ENCODE measurements at places on chromosomes 7 and 10.

DNA sequence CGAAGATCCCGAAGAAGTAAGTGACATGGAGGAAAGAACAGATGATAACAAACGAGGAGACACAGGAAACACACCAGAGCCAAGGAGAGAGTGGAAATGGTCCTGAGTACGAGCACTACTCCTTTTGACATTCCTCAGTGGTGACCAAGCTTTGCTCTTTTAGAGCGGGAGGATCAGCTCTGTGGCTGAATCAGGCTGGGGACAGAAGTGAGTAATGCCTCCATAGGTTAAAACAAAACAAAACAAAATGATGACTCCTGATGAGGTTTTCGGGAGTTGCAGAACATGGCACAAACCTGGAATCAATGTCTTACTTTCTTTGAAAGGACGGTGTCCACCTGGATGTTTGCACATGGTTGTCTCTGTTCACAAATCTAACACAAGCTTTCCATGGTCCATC lies 30.3 kb upstream of the TCF7L2 start:
- no peak for DNase-seq

- no peak for DNase-seq
These were observed 37.4 kb downstream of the TSPAN14 start for GRCh38 chr10:80491251-80492102.

DNA sequence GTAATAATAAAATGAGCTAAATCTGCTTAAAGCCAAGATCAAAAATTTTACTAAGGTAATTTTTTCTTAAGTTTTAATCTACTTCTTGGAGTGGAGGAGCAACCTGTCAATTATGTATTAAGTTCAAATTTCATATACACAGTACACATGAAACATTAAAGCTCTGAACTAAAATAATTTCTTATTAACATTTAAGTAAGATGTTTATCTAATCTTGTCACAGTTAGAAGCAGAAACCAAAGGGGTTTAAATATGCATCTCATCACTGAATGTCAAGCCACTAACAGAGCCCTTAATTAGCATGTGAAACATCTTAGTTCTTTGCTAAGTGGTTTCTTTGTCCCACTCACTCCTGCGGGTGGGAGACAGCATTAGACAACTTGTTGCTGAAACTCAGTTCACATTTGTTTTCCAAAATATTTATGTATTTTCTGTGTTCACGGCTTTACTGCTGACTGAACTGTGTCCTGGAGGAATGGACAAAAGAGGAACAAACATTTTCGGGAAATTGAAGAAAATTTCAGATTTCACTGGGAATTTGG lies 130.9 kb upstream of the MBL2 start:
- DNase-seq = no peak

DNA sequence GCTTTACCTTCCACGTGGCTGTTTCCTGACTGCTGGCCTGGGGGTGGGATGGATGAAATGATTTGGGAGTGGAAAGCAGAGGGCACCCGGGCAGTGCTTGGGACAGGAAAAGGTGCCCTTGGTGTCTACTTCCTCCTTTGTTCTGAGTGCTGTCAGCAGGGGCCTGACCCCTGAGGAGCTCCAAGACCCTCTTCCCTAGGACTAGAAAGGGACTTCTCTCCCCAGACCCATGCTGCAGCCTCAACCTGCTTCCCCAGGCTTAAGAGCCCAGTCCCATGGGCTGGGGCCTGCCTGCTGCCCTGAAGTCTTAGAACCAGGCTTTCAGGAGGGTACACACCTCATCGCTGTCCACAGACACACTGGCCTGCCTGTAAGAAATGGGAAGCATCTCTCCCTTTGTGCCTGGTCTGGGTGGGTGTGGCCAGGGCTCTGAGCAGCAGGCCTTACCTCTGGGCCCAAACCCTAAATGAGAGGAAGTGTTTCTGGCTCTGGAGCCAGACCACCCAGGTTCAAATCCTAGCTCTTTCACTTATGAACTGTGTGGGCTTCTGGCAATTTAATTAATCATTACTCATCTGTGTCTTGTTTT lies 12.9 kb downstream of the CDH23 start:
- DNase-seq = no peak

DNA sequence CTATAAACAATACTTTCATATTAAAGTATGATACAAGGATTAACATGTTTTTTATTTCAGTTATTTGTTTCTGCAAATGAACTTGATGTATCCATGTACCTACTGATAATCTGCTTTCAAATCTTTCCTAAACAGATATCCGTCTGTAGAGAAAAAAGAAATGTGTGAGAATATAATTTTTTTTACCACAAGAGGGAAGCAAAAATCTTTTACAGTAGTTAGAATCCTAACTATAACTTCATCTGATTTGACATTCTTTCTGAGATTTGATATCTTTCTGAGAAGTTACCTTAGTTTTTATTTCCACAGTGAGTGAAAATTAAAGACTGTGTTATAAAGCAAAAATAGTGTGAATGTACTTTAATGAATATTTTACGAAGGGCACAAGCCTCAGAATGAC lies 203.9 kb upstream of the PCLO start:
- no peak for DNase-seq

DNA sequence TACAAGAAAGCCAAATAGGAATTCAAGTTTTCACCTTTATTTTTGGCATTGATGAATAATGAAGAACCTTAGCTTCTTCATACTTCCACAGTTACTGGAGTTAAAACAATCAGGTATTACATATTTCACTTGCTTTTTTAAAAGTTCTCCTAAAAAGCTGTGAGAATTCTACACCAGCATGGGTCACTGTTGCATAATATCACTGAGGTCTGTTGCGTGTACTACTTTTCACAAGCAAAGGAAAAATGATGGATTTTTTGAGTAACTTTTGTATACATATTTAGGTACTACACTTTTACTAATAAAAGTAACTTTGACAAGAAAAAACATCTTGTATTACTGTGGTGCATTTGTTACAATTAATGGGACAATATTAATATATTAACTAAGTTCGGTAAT lies 15.2 kb downstream of the FAM24B start:
- no peak for DNase-seq
